DND-41 (cell line): ENCODE measurements at places on chromosomes 2 and 18.

DNA sequence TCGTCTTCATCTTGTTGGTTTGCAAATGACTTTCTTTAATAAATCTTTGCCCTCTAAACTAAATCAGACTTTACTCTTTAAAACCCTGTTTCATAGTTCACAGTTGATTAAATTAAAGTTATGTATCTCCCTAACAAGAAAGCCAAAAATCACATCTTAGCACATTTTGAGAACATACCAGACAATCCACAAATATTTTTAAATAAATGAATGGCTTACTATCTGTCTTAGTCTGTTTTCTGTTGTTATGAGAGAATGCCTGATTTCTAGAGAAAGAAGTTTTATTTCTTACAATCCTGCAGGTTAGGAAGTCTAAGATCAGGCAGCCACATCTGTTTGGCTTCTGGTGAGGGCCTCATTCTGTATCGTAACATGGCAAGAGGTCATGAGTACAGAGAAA lies 1090.2 kb upstream of the PIK3C3 start:
- DNase-seq: no peak
- H3K27me3 ChIP-seq: no peaks in the 10 kb centered on the region
- no peak overlapping the region for H3K4me3 ChIP-seq
- no peaks in the 10 kb centered on the region for H3K36me3 ChIP-seq
- H3K4me1 ChIP-seq: no peaks in the 10 kb centered on the region; the same call in 1 of the 2 replicates

GRCh38 chr2:106061611-106062349 lies 132.3 kb downstream of the UXS1 start:
- H3K4me1 ChIP-seq: no peaks in the 10 kb centered on the region
- H3K4me3 ChIP-seq: no peak overlapping the region
- no peaks in the 10 kb centered on the region for H3K36me3 ChIP-seq

DNA sequence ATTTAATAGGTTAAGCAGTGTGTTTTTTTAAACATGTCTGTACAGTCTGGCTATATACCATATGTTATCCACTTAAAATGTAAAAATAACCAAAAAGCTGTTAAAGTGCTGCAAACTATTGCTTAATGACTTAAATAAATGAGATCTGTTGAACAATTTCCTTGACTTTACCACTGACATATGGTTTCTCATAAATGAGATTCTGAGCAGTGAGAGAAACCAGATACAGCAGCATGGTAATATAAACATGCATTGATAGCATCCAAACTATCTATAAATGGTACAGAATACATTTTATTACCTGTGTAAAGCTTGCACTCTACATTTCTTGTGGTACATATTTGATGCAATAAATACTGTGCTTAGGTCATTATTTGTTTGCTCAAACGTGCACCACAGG lies 36.3 kb upstream of the TTC21B start:
- H3K36me3 ChIP-seq: no peaks in the 10 kb centered on the region
- no peak overlapping the region for H3K27ac ChIP-seq
- no peaks in the 10 kb centered on the region for H3K4me1 ChIP-seq

- H3K4me1 ChIP-seq: no peaks in the 10 kb centered on the region
- no peaks in the 10 kb centered on the region for H3K27me3 ChIP-seq
- H3K36me3 ChIP-seq: no peaks in the 10 kb centered on the region
These were observed 10.4 kb downstream of the COLEC11 start for GRCh38 chr2:3604991-3605961.

DNA sequence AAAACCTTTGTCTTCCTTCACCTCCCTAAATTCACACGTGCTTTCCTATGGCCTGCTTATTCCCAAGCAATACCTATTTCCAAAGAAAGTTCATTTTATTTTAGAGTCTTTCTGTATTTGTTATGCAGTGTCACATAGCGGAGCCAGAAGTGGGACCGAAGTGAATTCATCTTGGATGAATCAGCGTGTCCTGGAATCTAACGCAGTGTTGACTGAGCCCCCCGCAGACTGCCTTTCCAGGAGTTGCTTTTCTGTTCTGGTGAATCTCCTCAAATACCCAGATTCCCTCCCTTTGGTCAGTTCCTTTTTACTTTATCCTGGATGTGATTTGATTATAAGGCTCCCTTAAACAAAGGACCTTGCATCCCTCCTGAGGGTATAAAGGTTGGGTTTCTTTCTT lies 10.8 kb downstream of the ALPP start:
- no peaks in the 10 kb centered on the region for H3K36me3 ChIP-seq
- H3K27me3 ChIP-seq: peaks cover 6% of the 10 kb centered on the region
- H3K4me3 ChIP-seq: no peak overlapping the region

- H3K4me3 ChIP-seq: no peak overlapping the region
- H3K36me3 ChIP-seq: no peaks in the 10 kb centered on the region
- no peaks in the 10 kb centered on the region for H3K4me1 ChIP-seq
- no peak overlapping the region for H3K27ac ChIP-seq
- H3K27me3 ChIP-seq: no peaks in the 10 kb centered on the region
- no peak for DNase-seq
These were observed 49.0 kb upstream of the HAAO start for GRCh38 chr2:42841344-42841743.

DNA sequence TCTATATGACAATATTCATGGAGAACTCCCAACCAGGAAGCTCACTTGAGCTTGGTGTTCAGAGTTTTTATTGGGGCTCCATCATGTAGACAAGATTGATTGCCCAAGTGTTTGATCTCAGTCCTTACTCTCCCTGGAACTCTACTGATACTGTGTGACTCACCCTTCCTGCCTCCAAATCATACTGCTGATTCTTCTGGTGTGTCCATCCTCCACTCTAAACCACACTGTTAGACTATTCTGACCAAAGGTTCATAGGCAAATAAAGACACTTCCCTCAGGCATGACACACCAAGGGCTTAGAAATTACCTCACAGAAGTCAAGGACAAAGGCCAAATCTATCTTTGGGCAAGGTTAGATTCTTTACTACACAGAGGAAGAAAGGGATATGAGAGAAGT lies 107.9 kb upstream of the CDH20 start:
- no peaks in the 10 kb centered on the region for H3K36me3 ChIP-seq
- DNase-seq: no peak
- no peak overlapping the region for H3K4me3 ChIP-seq
- H3K4me1 ChIP-seq: no peaks in the 10 kb centered on the region

- H3K36me3 ChIP-seq: no peaks in the 10 kb centered on the region
- H3K27me3 ChIP-seq: no peaks in the 10 kb centered on the region
- DNase-seq: no peak
- no peak overlapping the region for H3K4me3 ChIP-seq
These were observed 78.8 kb upstream of the TTN start for GRCh38 chr2:178886006-178886405.
